Psoas muscle (tissue), 8 donors: ENCODE measurements at places on chromosomes 3 and 15. TPM values are rescaled to one million over a fixed set of nuclear protein-coding genes. Genes with fewer than 3 reads are reported as not detected.

DNA sequence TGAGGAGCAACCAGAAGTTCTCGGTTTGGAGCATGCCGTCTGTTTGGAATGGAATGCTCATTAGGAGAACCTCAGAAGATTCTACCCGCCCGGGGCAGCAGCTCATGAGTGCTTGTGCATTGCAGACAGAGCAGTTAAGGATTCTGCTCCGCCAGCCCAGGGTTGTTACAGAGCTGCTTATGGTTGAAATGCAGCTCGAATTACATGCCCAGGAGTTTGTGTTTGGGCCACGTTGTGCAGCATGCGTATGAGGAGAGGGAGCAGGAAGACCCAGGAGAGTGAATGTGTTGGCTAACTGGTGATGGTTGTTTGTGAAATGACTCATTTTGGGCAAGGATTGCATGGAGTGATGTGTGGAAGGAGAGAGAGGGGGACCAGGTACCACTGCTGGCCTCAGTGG is 9.0 kb downstream of the FGD5 start:
- no peak for DNase-seq

- no peak for DNase-seq
Measured at GRCh38 chr3:153232851-153233271, 70.8 kb downstream of the RAP2B start.

DNA sequence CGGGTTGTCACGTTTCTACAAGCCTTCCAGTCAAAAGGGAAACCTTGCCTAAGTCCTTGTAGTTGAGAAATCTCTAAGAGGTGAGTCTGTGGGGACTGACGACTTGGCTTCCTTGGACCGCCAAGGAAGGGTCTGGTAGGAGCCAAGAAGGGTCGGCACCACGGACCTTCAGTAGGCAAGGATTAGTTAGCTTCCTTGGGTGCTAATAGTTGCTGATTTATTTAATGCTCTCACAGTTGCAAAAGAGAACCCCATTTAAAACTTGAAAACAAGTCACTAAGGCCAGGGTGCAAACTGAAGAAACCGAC is 361 bp upstream of the LCMT2 start:
- no peak for DNase-seq

GRCh38 chr3:188362405-188362831 is 208.5 kb downstream of the LPP start:
- DNase-seq: no peak

DNA sequence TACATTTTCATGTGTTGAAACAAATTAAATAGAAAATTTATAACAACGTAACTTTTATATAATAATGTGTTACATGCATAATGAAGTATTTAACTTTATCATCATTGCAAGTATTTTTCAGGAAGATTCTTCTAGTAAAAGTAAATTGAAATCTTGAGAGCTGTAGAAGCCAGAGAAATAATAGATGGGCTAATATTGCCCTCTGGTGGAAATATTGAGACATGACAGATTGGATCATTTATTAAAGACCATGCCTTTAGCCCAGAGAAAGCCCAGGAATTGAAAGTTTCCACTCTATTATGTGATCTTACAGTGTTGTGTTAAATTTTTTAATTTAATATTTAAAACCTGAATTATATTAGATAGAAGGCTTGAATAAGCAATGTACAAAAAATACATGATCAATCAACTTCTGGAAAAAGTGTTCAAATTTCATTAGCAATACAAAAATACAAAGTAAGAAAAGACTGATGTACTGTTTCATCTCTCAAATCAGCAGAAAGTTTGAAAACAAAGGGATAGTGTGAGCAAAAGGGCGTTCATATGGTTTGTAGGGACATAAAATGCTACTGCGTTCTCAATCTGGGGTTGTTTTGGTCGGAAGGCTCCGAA is 52.7 kb upstream of the SPTSSB start:
- no peak for DNase-seq

DNA sequence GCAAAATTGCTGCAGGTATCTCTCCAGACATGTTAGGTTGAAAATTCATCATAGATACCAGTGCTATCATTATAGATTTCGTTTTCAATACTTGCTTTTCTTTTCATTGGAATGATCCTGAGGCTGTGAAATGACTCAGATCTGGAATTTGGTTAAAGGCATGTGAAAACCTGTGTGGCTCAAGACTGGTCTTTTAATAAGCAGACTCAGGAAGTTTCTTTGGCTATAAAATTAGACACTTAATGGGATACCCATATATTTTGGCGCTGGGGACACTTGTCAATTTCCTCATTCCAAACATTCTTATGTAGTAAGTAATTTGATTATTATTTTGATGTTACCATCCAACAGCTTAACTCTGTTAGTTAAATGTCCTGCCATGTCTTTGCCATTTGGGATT is 1041.1 kb upstream of the GBE1 start:
- no peak for DNase-seq

DNA sequence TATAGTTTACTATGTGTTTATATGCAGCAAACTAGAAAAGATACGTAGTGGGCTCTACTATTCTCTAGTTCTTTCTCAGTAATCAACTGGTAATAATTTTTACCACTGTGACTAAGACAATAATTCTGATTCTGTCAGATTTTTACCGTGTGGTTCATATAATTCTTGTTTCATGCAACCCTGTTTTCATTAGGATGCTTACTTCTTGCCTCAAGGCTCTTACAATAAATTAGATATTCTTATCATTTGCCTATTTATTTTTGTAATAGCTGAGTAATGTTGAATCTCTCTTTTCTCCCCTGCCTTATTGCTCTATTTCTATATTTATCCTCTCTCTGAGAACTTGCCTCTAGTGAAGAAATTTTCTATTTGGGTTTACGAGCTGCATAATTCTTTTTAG is 524.7 kb downstream of the NAALADL2 start:
- DNase-seq: no peak

GRCh38 chr3:128740621-128741020 is 14.6 kb downstream of the RAB7A start:
- no peak for DNase-seq

DNA sequence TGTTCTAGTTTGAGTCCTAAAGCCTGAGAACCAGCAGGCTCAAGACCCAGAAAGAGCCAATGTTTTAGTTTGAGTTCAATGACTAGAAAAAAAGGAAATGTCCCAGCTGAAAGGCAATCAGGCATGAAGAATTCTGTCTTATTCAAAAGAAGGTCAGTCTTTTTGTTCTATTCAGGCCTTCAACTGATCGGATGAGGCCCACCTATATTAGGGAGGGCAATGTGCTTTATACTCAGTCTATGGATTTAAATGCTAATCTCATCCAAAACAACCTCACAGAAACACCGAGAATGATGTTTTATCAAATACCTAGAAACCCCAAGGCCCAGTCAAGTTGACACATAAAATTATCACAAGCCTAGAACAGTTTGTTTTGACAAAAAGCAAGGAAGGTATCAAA is 4.0 kb downstream of the MNS1 start:
- no peak for DNase-seq

GRCh38 chr3:156825795-156826143 is 384 bp upstream of the LEKR1 start:
- no peak for DNase-seq

DNA sequence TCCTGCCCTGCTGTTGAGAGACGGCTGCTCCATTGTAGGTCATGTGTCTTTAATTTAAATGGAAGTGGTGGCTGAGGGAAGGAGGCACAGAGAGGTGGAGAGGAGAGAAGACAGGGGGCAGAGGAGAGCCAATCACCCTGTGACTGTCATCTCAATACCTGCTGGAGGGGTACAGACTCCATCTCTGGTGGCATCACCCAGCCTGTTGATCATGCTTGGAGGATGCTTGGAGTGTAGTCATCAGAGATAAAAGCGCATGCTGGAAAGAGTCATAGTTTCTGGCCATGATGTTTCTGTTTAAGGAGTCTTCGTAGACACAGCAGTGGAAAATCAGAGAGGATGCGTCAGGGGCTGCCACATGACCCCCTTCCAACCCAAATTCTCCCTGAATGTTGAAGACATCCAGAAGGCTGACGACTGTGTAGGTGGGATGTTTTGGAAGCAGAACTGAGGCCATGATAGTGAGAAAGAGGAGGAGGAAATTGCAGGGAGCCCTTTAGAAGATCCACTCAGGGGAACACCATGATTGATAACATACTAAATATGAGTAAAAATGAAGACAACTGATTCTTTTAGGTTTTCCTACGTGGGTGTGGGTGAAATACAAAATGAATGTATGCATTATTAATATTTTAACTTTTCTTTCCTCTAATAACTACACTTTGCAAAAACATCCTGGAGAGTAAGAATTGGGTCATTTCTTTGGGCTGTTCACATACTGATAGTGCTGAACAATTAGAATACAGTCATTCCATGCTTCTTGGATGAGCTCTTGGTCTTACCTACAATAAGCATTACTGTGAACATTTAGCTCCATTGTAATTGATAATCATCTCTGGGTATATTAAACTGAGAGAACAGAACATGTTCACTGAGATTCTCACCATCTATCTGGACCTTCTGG is 210.6 kb upstream of the ATP10A start:
- DNase-seq: no peak

DNA sequence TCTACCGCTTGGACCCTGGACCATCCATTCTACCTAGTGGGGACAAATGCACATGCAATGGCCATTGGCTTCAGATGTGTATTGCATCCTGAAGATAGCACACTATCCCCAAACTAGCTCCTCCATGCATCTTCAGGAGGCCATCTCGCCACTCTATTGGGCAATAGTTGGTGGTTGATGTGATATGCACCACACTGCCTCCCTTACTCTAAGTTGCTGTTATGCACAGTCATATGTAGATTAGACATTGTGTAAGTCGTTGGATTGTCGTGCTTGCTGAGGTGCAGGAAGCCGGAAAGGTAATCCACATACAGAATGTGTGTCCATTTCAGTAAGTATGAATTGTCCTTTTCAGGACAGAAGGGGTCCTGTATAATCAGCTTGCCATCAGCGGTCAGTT is 26.7 kb upstream of the PLA2G4D start:
- DNase-seq: no peak

FOXB1 gene
- not detected for polyA plus RNA-seq

SATB1 gene
- polyA plus RNA-seq: 24.4 TPM

BCL2A1 gene
- 1.2 TPM for polyA plus RNA-seq
